ENCODE measurements at places on chromosomes 7 and 10. TPM values are rescaled to one million over a fixed set of nuclear protein-coding genes. Genes with fewer than 3 reads are reported as not detected.

Gene ICA1
- not detected for polyA plus RNA-seq

- H3K4me3 ChIP-seq, result no peak overlapping the region
- no peak overlapping the region for H3K27ac ChIP-seq
- no peaks in the 10 kb centered on the region for H3K27me3 ChIP-seq
- no peaks in the 10 kb centered on the region for H3K36me3 ChIP-seq
These were observed 60.3 kb downstream of the PLXDC2 start for GRCh38 chr10:19876570-19876969.

Gene OR6V1
- not detected for polyA plus RNA-seq

Gene RTKN2
- 2.9 TPM for polyA plus RNA-seq

Gene CREB5
- 8.2 TPM for polyA plus RNA-seq

DNA sequence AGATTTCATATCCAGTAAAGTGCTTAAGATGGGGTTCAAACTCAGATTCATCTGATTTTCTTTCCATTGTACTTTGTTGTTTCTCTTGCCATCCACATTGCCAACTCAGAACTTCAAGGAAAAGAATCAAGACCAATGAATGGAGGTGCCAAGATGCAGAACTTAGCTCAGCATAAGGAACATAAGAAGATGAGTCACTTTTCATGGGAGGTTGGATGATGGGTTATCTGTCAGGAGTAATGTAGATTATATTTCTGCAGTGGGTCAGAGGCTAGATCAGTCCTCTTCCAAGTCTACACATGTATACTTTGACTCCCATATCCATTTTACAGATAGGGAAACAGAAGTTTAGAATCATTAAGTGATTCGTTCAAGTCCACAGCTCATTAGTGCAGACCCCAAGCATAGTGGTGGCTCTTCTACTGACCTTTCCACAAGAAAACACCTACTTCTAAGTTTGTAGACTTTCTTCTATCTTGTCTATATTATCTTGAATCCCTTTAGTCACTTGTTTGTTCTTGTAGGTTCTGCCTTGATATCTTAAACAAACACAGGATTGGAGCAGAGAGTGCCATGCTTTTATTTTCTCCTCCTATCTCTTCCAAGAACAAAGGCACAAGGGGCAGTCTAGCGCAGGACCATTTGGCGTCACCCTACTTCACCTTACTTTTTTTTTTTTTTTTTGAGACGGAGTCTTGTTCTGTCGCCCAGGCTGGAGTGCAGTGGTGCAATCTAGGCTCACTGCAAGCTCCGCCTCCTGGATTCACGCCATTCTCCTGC, 14.0 kb upstream of the ADD3 start:
- H3K36me3 ChIP-seq, result no peaks in the 10 kb centered on the region
- DNase-seq, result peak; percentile 54
- no peaks in the 10 kb centered on the region for H3K27me3 ChIP-seq
- H3K27ac ChIP-seq, result no peak overlapping the region
- peaks cover under 1% of the 10 kb centered on the region for H3K4me1 ChIP-seq

Gene USP6NL
- polyA plus RNA-seq, result 13.4 TPM

- no peaks in the 10 kb centered on the region for H3K4me1 ChIP-seq
- no peak for DNase-seq
- H3K27ac ChIP-seq, result no peak overlapping the region
These were observed 444.0 kb upstream of the MGMT start for GRCh38 chr10:129023082-129023481.

- H3K36me3 ChIP-seq, result no peaks in the 10 kb centered on the region
- no peak overlapping the region for H3K4me3 ChIP-seq
- DNase-seq, result peak; percentile 87
- no peak overlapping the region for H3K27ac ChIP-seq
- H3K4me1 ChIP-seq, result no peaks in the 10 kb centered on the region
These were observed 21.2 kb downstream of the CYP3A4 start for GRCh38 chr7:99762680-99763327.

- H3K4me1 ChIP-seq, result peaks cover 5% of the 10 kb centered on the region
These were observed 304.6 kb downstream of the PRPF18 start for GRCh38 chr10:13891128-13892000.

- H3K4me3 ChIP-seq, result no peak overlapping the region
- no peaks in the 10 kb centered on the region for H3K27me3 ChIP-seq
- peak; percentile 75 for DNase-seq
- H3K27ac ChIP-seq, result no peak overlapping the region
These were observed 19.1 kb downstream of the CEP41 start for GRCh38 chr7:130421684-130422083.

GRCh38 chr10:113746217-113746957, 5.1 kb upstream of the PLEKHS1 start:
- H3K27ac ChIP-seq, result no peak overlapping the region
- H3K27me3 ChIP-seq, result no peaks in the 10 kb centered on the region
- H3K4me1 ChIP-seq, result no peaks in the 10 kb centered on the region
- no peak for DNase-seq
- no peaks in the 10 kb centered on the region for H3K36me3 ChIP-seq
- H3K4me3 ChIP-seq, result no peak overlapping the region

Gene DYDC1
- polyA plus RNA-seq, result not detected

- H3K27ac ChIP-seq, result no peak overlapping the region
- H3K4me1 ChIP-seq, result no peaks in the 10 kb centered on the region
- peaks cover 9% of the 10 kb centered on the region for H3K36me3 ChIP-seq
- H3K4me3 ChIP-seq, result no peak overlapping the region
- H3K27me3 ChIP-seq, result no peaks in the 10 kb centered on the region
These were observed 75.2 kb downstream of the DNAJB6 start for GRCh38 chr7:157412021-157412443.

DNA sequence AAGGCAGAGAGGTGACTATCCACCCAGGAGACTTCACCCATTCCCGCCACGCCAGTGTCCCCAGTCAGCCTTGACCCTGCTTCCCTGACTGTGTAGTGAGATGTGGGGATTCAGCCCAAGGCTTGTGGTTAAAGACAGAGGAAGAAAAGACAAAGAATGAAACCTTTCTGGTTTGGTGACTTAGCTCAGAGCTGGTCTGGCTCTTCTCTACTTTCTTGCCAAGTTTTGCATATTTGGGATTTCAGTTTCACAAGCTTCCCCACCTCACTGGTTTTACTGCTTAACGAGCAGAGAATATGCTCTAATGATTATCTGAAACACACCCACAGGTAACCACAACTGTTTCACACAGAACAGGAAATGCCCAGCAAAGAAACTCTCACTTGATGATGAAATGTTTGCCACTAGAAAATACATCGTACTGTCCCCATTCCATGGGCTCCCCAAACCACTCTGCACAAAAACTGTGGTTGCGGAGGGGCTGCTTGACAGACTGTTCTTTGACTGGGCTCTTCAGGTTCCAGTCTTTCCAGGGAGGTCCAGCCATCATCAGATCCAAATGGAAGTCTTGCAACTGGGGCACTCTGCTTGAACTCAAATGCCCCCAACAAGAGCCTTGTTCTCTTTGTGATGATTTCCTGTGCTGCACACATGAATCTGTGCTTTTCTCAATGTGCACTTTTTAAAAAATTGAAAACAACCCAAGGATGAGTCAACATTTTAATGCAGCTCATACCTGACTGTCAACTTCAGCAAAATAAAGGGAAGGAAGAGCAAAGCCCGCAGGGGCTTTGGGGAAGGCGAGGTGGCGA, 95.5 kb downstream of the CTBP2 start:
- no peak overlapping the region for H3K4me3 ChIP-seq
- H3K27ac ChIP-seq, result peak overlapping the region; percentile 40
- no peaks in the 10 kb centered on the region for H3K27me3 ChIP-seq

- H3K4me3 ChIP-seq, result no peak overlapping the region
- H3K36me3 ChIP-seq, result no peaks in the 10 kb centered on the region
- peaks cover 10% of the 10 kb centered on the region for H3K4me1 ChIP-seq
- no peak for DNase-seq
These were observed 135.8 kb downstream of the TACC2 start for GRCh38 chr10:122124808-122125207.

- no peak for DNase-seq
- no peaks in the 10 kb centered on the region for H3K36me3 ChIP-seq
- no peaks in the 10 kb centered on the region for H3K27me3 ChIP-seq
- H3K4me3 ChIP-seq, result no peak overlapping the region
These were observed 81.7 kb downstream of the KMT2C start for GRCh38 chr7:152354061-152354460.

Gene RNF32
- polyA plus RNA-seq, result 0.91 TPM

GRCh38 chr10:46524472-46525176, 31.8 kb downstream of the GPRIN2 start:
- no peaks in the 10 kb centered on the region for H3K36me3 ChIP-seq
- H3K4me3 ChIP-seq, result no peak overlapping the region
- peak overlapping the region; percentile 75 for H3K27ac ChIP-seq
- peaks cover 28% of the 10 kb centered on the region for H3K4me1 ChIP-seq
- H3K27me3 ChIP-seq, result no peaks in the 10 kb centered on the region
- DNase-seq, result peak; percentile 56

DNA sequence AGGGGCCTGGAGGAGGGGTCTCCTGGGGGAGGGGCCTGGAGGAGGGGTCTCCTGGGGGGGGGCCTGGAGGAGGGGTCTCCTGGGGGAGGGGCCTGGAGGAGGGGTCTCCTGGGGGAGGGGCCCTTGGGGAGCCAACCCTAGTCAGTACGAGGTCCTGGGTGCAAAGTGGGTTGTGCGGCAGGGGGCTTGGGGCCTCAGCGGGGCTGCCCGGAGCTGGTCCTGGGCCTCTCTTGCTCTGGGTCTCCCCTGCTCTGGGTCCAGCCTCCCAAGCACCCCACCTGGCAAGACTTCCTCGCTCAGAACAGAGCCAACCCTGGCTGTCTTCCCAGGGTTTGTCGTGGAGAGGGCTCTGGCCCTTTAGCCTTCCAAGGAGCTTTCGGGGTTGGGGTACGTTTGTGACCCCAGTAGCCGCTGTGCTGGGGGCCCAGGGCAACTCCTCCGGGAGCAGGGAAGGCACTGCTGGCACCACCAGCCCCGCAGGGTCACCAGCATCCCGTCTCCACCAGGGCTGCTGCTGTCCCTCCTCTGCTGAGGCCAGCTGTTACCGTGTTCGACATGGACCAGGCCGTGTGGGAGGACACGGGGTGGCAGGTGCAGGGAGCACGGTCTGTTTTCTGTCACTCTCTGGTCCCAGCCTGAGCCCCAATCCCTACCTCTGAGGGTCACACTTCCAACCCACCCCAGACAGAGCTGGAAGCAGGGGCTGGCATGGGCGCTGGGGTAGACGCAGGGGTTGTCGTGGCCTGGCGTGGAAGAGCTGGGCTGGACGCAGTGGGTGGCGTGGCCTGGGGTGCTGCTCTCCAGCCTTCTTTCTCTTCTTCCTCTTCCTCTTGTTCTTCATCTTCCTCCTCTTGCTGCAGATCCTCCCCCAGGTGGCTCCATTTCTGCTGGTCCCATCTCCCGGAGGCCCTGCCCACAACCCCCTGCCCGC, 22.8 kb downstream of the PWWP2B start:
- no peak overlapping the region for H3K4me3 ChIP-seq
- peaks cover 12% of the 10 kb centered on the region for H3K4me1 ChIP-seq
- DNase-seq, result no peak
- H3K36me3 ChIP-seq, result no peaks in the 10 kb centered on the region
- no peak overlapping the region for H3K27ac ChIP-seq

DNA sequence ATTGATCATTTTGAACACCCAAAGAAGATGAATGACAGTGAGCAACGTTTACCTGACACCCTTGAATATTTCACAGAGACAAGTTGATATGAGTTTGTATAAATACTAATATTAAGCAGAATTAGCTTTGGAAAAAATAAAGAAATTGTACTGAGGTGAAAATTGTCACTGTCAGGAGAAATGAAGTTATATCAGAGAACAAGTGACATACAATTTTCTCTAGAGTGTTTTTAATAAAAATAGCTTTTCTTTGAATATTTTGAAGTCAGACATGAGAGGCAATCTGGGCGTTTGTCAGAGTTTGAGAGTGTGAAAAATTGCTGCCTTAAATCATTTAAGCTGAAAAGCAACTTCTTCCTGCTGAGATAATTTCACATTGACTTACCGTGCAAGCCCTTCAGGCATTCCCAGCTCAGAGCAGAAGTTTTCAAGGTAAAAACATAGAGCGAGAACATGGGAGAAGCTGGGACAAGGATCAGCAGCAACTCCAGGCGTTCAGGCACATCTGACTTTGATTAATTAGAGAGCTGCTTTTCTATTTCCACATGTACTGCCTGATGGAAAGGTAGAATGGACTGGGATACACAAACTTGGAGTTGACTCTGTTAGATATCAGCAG, 535.9 kb downstream of the TFEC start:
- no peaks in the 10 kb centered on the region for H3K27me3 ChIP-seq
- H3K36me3 ChIP-seq, result no peaks in the 10 kb centered on the region
- peaks cover 3% of the 10 kb centered on the region for H3K4me1 ChIP-seq
- no peak overlapping the region for H3K4me3 ChIP-seq
- DNase-seq, result no peak

DNA sequence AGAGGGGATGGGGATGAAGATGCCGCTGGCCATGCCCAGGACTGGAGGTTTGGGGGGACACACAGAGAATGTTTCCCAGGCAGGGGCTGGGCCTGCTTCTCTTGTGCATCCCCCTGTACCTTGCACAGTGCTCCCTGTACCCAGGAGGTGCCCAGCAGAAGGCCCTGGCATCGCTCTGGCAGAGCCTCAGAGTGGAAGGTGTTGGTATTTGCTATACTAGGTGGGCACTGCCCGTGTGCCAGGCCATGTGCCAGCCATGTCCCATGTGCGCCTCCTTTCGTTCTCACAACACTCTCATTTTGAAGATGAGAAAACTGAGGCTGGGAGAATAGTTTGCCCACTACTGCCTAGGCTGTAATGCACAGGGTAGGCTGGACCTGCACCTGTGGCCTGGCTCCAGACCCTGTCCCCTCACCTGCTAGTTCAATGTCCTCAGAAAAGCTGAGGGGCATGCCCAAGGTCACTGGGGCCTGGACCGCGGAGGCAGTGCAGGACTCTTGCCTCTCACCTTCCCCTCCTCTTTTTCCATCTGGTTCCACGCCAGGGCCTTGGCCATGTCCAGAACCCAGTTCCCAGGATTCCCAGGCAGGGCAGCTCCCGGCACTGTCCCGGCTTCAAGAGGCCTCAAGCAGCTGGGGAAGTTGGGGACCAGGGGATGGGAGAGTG, 64.7 kb downstream of the GOLGA7B start:
- no peak overlapping the region for H3K4me3 ChIP-seq
- no peak overlapping the region for H3K27ac ChIP-seq
- DNase-seq, result no peak
- no peaks in the 10 kb centered on the region for H3K4me1 ChIP-seq
- no peaks in the 10 kb centered on the region for H3K36me3 ChIP-seq

Gene NKX1-2
- polyA plus RNA-seq, result not detected

- no peaks in the 10 kb centered on the region for H3K27me3 ChIP-seq
- H3K4me3 ChIP-seq, result no peak overlapping the region
- no peaks in the 10 kb centered on the region for H3K4me1 ChIP-seq
- H3K27ac ChIP-seq, result no peak overlapping the region
- H3K36me3 ChIP-seq, result no peaks in the 10 kb centered on the region
These were observed 417.0 kb upstream of the PFKP start for GRCh38 chr10:2650328-2650727.

Gene CNNM1
- 1.0 TPM for polyA plus RNA-seq

DNA sequence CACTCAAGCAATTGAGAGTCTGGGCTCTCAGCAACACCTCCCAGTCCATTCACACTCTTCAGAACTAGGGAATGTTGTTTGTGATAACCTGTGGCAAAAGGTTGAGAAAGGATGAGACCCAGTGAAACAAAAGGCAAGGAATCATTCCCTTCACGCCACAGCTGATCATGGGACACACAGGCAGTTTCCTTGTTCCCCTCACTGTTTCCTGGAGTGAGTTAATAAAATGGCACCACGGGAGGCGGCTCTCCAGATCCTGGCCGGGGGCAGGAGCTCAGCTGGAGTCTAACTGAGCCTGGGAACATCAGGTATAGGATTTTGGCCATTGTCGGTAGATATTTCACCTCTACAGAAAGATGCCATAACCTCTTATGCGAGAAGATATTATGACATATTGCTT, 107.3 kb upstream of the FAM171A1 start:
- H3K36me3 ChIP-seq, result no peaks in the 10 kb centered on the region
- no peak for DNase-seq
- H3K27ac ChIP-seq, result no peak overlapping the region
- no peaks in the 10 kb centered on the region for H3K27me3 ChIP-seq

GRCh38 chr10:132329565-132330485, 2.2 kb upstream of the LRRC27 start:
- H3K4me3 ChIP-seq, result peak overlapping the region; percentile 100
- peaks cover 4% of the 10 kb centered on the region for H3K36me3 ChIP-seq
- H3K27me3 ChIP-seq, result no peaks in the 10 kb centered on the region
- peaks cover 2% of the 10 kb centered on the region for H3K4me1 ChIP-seq

Gene A1CF
- not detected for polyA plus RNA-seq

Measured in fibroblast of lung (primary cell).